Left lobe of liver (tissue), 2 donors: ENCODE measurements at places on chromosomes 16 and 17.

- DNase-seq: peak; percentile 84
Observed at GRCh38 chr17:28384281-28385036, 13.0 kb downstream of the SARM1 start.

GRCh38 chr16:15613676-15614075 lies 29.3 kb downstream of the MARF1 start:
- DNase-seq: no peak

GRCh38 chr17:35499548-35499947 lies 37.9 kb downstream of the SLFN12L start:
- DNase-seq: no peak

DNA sequence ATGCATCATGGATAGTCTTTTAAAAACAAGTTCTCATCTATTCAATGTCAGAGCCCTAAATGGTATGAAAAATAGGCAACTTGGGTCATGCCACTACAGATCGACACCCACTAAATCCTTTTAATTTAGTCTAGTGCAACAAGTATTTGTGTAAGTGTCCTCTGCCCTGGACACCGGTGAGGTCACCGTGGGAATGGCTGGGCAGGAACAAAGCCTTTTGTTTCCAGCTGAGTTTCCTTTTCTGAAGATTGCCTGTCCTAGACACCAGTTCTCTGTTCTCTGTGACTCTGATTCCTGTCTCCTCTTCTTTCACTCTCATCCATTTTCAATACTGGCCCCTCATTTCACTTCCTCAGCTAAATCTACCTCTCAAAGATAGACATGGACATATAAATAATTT lies 446.5 kb downstream of the MAF start:
- no peak for DNase-seq

GRCh38 chr17:43832976-43833829 lies at the start of gene MPP3:
TSS of gene MPP3 (minus strand) at chr17:43833146. CDS start at chr17:43831906, 1,240 bp downstream.
- DNase-seq: peak; percentile 63

DNA sequence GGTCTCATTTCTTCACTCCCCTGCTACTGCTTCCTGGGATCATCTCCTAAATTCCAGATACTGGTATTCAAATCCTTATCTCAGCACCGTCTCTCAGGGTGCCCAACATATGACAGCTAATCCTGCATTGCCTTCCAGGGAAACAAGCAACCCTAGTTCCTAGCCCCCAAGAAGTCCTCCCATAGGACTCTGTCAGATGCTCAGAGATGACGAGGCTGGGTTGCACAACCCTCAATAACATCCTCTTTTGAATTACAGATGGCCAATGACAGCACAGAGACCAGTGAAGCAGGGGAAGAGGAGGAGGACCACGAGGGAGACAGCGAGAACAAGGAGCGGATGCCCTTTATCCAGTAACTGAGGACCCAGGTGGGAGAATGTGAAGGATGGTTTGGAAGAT lies 45.0 kb upstream of the CLEC3A start:
- DNase-seq: no peak

- no peak for DNase-seq
Observed at GRCh38 chr16:69107316-69107962, 2.0 kb downstream of the HAS3 start.

DNA sequence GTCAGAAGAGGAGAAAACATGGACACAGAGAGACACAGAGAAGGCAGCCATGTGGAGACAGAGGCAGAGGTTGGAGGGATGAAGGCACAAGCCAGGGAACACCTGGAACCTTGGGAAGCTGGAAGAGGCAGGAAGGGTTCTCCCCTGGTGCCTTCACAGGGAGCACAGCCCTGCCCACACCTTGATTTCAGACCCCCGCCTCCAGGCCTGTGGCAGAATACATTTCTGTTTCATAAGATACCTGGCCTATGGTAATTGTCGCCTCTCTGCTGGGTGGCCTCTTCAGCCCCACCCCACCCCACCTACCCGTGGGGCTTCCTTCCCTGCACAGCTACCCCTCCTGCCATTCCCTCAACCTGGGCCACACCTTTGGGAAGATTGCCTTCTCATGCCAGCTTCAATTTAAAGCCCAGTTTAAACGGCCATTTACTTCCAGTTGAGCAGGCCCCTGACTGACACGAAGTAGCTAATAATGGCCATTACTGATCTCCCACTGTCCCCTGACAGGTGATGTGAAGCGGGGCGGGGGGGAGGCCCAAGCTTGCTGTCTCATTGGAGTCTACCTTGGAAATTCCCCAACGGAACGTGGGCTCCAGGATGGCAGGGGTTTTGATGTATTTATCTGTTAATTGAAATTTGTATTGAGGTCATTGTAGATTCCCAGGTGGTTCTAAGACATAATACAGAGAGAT lies 291.7 kb upstream of the FOXF1 start:
- DNase-seq: no peak

GRCh38 chr17:79952901-79953300 lies 82.8 kb downstream of the TBC1D16 start:
- peak; percentile 10 for DNase-seq

DNA sequence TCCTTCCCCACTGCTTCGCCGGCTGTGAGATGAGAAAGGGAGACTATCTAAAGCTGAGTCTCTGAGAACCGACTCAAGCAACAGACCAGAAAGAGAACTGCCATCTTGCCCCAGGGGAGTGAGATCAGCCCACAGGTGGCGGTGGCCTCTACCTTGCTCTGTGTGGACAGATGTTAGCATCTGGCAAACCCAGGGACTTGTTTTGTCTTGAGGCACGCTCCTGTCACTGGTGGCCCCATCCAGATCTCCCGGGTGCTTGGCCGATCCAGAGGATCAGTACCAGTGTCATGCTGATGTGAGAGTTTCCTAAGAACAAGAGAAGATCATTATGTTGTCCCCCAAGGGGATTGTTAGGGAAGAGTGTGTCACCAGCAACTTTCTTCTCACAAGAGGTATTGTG lies 101.4 kb downstream of the CACNG3 start:
- no peak for DNase-seq

DNA sequence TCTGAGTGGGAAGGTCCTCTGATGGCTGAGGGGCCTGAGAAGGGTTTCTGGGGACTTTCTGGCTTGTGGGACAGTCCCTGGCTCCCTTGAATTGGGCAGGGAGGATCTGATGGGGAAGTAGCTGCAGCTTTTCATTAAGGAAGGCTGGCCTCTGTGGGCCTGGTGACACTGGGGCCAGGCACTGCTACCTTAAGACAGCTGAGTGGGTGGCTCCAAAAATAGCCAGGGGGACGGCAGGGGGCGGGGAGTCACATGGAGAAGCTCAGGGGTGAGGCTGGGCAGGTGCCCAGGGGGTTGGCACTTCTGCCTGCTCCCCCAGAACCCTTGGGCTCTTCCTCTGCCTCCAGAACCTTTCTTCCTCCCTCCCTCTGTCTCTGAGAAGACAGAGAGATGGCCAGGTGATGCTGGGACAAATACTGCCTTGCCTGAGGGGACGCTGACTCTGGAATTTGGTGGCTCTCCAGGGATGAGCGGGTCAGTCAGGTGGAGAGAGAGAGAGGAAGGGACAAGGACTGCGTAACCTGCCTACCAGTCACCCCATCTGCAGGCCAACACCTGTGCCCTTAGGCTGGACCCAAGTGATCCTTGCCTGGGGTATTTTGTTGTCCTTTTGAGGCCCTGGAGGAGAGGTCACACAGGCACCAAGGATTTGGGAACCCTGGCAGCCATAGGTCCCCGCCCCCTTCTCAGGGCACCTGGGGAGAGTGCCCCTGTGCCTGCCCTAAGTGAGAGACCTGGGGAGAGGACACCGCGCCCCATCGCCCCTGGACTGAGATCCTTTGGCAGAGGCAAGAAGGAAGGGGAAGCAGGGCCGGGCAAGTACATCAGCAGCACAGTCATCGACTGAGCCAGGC lies 1.7 kb upstream of the SGCA start:
- no peak for DNase-seq

DNA sequence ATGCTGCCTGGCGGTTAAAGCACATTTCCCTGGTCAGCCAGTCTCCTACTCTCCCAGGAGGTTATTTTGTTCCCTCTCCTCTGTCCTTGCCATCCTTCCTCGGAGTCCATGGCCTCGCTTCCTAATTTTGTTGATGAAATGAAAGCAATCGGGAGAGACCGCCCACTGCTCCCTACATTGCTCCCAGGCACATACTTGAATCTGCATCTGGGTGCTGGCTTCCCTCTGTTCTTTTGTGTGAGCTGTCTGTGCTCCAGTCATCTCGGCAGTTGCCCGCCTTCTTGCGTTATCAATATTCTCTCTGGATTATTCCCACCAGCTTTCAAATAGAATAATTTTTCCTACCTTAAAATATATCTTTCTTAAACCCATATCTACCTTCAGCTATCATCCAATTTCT lies 11.1 kb downstream of the KRT23 start:
- no peak for DNase-seq

DNA sequence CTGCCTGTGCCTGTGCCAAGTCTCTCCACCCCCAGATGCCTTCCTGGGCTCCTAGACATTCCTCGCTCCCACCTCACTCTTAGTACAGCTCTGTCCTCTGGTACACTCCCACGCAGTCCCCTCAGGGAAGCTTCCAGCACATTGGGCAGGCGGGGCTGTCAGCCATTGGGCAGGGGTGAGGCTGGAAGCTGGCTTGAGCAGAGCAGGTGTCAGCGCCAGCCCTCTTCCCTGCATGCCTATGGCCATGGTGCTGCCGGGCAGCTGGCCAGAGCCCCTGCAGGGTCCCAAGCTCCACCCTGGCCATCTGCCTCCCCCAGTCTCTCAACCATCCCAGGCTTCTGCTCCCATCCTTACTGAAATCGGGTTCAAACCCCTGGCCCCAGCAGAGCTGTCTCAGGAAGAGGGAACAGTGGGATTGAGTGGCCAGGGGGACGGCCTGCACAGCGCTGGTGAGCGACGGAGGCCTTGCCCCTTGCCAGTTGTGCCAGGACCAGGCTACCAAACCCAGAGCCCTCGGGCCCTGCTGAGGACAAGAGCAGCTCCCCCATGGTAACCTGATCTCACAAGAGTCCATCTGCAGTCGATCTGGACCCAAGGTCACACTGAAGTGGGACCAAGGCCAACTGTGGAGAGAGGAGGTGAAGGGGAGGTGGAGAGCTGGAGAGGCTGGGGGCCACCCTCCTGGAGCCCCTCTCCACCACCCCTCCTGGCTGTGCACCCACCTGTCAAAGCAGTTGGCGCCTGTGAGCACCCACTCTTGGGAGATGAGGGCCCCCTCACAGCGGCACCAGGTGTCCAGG lies 2.4 kb upstream of the B9D1 start:
- DNase-seq: no peak

DNA sequence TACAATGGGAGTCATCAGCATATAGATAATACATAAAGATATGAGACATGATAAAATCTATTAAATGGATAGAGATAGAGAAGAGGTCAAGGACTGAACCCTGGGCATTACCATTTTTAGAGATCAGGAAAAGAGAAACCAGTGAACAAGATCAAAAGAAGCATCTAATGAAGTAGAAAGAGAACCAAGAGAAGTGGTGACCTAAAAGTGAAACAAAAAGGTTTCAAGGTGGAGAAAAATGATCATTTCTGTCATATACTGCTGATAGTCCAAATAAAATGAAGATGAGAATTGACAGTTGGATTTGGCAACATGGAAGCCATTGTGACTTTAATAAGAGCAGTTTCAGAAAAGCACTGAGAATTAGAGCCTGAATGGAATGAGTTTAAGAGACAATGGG lies 165.1 kb downstream of the PPM1E start:
- no peak for DNase-seq

GRCh38 chr17:8963647-8964258 lies 1.8 kb downstream of the PIK3R5 start:
- DNase-seq: no peak

DNA sequence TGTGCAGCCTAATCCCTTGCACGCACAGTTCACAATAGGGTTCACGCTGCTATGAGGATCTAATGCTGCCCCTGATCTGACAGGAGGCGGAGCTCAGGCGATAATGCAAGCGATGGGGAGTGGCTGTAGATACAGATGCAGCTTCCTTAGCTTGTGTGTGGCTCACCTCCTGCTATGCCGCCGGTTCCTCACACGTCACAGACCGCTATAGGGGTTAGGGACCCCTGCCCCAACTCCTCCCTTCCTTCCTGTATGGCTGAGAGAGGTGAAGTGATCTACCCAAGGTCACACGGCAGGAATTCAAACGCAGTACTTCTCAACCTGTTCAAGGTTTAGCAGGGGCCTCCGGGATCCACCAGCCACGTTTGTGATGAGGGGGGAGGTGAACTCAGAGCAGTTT lies 13.4 kb upstream of the PLLP start:
- no peak for DNase-seq

DNA sequence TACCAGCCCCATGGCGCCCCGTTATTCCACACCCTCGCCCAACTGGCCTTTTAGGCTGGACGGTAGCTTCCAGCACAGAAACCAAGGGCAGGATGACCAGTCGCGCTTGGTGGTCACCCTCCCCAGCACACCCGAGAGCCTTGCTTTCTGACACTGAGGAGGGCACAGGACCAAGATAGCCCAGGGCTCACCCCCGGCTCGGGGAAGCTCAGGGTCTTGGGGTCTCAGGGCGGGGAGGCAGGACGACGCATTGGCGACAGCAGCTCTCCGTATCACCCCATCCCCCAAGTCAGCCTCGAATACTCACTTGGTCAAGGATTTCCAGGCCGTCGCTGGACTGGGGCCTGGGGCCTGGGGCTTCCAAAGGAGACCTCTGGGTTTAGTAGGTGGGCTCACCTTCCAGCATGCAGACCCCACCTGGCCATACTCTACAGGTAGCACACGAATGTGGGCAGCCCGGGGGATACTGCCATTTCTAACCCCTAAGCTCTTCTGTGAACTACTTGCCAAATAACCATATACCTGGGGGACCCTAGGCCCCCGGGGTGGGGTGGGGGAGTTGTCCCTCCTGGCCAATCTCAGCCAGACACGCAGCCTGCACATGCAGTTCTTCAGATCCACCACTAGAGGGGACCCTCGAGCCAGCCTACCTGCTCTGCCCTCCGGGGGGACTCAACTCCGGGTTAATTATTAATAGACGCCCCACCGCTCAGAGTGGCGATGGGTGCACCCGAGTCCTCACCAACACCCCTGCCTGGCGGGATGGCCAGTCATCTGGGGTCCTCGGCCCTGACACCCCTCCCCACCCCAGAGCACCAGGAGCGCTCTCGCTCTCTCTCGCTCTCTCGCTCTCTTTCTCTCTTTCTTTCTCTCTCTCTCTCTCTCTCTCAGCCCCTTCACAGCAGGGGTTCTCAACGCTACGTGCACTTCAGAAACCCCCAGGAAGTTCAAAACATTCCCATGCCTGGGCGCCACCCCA lies 30.0 kb downstream of the TBC1D16 start:
- peak; percentile 76 for DNase-seq

- DNase-seq: no peak
Observed at GRCh38 chr16:20838240-20838639, 31.9 kb downstream of the REXO5 start.

GRCh38 chr16:84995663-84996062 lies 15.7 kb downstream of the ZDHHC7 start:
- DNase-seq: no peak

DNA sequence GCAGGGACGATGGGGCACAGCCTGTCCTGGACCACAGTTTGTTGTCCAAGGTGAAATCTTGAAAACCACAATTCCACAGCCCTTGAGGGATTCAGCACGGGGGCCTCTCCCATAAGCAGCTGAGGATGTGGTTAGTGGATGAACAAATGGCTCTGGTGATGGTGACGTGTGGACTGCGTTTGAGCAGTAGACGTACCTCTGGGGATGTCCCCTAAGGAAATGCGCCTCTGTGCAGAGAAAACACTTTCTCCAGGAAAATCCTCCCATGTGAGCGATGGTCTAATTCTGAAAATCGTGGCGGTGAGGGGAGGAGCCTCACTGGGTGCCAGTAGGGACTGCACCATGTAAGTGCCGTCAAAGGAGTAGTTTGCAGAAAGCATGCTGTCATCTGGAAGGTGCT lies 2.7 kb upstream of the SEPTIN12 start:
- DNase-seq: no peak
